ENCODE measurements at places on chromosomes 12 and 14. TPM values are rescaled to one million over a fixed set of nuclear protein-coding genes. Genes with fewer than 3 reads are reported as not detected.

RASSF9 gene
- total RNA-seq, result not detected

PTPRR gene
- total RNA-seq, result not detected

LMBR1L gene
- total RNA-seq, result 66.8 TPM

TEX52 gene
- not detected for total RNA-seq

GDF3 gene
- not detected for total RNA-seq

CIT gene
- total RNA-seq, result 78.8 TPM

ZBTB42 gene
- 1.6 TPM for total RNA-seq

LALBA gene
- total RNA-seq, result not detected

NDRG2 gene
- 8.8 TPM for total RNA-seq

Measured in activated naive CD4-positive, alpha-beta T cell treated with anti-CD3 and anti-CD28 coated beads for 36 hours (primary cell).